ENCODE measurements at places on chromosomes 3 and 15.

GRCh38 chr3:55183201-55183600 is 255.3 kb upstream of the LRTM1 start:
- no peak for DNase-seq

DNA sequence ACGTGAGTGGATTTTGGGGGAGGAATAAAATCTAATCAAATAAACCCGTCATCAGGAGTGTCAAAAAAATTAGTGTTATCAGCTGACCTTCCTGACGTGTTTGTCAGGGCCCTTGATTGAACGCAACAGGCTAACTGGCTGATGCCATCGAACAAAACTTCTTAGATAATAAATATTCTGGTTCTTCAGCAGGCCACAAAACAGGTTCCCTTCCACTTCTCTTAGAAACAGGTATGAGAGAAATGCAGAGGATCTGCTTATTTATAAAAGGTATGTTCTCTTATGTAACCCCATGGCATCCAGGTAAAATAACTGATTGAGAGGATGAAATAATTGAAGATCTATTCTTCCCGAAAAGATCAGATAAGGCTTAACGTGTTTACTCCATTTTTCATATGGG is 7.6 kb upstream of the LRIG1 start:
- no peak for DNase-seq

- no peak for DNase-seq
Measured at GRCh38 chr3:102036017-102036416, 186.7 kb downstream of the NFKBIZ start.

- no peak for DNase-seq
Measured at GRCh38 chr3:13161771-13162535, 88.7 kb upstream of the IQSEC1 start.

DNA sequence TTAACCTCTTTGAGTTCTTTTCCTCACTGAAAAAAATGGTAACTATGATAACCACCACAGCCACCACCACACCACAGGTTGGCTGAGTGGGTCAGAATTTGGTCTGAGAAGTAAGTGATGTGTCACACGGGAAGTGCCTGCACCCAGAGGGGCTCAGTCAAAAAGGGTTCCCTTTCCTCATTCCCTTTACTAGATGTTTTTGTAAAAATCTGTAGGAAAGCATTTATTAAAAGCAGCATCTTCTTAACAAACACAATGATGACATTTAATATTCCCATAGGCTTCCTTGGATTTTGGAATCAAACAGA is 23.2 kb downstream of the CFAP92 start:
- no peak for DNase-seq

GRCh38 chr3:115697263-115698053 is 74.1 kb downstream of the GAP43 start:
- no peak for DNase-seq

DNA sequence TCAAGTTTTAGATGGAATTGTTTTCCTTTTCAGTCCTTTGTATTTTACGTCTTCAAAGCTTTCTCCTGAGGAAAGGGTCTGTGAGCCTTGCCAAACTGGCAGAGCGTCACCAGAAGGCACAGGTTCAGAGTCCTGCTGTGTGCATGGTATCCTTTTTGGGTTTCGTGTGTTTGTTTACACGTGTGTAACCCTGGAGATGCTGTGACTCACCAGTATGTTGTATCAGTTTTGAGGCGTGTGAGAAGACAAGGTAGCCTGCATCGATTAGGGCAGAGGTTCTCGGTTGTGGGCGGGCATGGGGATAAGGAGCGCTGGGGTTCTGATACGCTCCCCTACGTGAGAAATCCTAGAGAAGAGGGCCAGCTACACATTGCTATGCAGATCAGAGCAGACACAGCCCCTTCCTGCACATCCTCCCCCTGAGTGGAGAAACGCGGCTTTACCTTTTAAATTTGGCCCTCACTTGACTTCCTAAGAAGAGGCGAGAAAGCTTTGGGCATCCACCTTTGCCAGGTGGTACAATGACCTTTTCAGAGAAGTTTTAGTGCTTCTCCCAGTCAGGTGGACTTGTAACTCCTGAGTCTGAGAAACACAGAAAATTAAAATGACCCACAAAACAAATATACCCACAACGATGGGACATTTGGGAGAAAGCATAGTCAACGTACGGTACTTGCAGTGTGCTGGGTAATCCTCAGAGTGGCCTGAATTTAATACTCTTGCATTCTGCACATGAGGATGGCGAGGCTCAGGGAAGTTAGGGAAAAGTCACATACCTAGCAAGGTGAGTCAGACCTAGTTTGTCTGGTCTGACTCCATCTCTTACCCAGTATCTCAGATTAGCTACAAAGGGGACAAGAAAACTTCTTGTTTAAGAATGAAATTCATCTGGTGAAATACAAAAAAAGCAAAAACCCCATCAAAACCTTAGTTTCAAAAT is 38.1 kb downstream of the TRAK1 start:
- peak; percentile 92 for DNase-seq

GRCh38 chr3:10715886-10716285 is 100.1 kb upstream of the SLC6A11 start:
- DNase-seq: no peak

DNA sequence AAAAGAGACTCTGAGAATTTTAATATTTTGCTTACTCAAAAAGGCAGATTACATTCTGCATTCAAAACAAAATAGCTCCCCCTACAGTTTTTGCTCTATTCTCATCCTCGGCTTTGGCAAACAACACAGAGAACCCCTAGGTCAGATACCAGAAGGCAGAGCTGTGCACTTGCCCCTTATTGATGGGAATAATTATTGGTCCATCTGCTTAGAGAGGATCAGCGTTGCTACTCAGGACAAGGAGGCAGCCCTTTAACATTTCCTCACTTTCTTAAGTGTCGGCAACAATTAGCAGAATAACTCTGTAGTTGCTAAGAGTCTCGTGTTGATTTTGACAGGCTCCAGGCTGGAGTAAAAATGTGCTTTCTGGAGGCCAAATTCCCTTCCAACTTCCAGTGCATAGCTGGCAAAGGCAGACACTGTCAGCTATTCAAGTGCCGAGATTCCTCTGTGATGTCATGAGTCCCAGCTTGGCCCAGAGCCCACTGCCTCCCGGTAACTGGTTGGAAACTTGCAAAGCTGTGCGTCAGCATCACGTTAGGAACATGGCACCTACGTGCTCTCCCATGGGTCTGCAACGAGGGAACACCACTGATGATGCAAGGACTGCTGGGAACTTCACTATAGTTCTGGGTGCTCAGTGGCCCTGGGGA is 482.7 kb upstream of the ADAMTS9 start:
- peak; percentile 46 for DNase-seq

GRCh38 chr3:16146015-16146730 is 28.3 kb upstream of the GALNT15 start:
- DNase-seq: no peak

DNA sequence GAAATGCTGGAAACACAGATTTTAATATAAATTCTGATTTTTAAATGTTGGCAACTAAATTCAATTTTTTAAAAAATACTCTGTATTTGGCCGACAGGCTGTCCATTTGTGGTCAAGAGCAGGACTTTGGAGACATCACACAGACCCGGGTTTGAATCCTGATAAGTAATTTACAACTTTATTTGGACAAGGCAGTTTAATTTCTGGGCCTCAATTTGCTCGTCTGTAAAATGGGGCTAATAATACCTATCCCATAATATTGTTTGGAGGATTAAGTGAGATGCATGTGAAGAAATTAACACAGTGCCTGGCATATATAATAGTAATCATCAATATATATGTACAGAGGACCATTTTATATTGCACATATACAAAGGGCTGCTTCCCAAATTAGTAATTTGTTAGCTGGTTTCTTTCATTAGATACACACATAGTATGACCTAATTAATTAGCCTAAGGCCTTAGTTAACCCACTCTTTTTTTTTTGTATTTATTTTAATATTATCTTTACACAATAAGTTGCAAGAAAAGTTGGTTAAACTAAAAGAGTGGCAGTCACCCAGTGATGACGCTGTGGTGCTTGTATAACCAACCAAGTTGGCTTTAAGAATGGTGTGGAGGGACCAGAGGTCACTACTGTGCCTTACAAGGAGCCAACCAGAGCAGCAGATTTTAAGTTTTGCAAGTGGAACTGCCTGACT is 665 bp downstream of the PIGB start:
- DNase-seq: peak; percentile 49

DNA sequence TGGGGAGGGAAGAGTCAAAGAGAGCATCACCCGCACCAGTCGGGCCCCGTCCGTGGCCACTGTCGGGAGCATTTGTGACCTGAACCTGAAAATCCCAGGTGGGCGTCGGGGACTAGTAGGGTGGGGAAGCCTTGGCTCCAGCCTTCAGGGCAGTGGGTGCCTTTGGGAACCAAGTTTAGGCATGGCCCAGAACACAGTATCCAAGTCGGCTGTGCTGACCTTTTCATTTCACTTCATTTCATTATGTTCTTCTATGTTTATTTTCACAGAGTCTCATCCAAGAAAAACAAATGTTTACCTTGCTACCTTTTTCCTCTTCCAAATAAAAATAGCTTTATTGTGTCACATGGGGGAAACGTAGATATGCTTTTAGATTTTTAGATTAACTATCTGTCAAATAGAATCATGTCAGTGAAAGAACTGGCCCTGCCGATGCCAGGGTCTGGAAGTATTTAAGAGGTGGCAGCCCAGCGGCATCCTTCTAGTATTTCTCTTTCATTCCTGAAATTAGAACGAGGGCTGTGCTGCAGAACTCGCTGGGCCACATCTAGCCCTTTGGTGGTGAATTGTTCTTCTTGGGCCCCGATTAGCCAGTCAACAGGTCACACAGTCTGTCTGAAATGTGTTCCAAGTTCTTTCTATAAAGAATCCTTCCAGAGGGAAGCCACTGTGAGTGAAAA is 60.5 kb downstream of the DNASE1L3 start:
- DNase-seq: no peak

DNA sequence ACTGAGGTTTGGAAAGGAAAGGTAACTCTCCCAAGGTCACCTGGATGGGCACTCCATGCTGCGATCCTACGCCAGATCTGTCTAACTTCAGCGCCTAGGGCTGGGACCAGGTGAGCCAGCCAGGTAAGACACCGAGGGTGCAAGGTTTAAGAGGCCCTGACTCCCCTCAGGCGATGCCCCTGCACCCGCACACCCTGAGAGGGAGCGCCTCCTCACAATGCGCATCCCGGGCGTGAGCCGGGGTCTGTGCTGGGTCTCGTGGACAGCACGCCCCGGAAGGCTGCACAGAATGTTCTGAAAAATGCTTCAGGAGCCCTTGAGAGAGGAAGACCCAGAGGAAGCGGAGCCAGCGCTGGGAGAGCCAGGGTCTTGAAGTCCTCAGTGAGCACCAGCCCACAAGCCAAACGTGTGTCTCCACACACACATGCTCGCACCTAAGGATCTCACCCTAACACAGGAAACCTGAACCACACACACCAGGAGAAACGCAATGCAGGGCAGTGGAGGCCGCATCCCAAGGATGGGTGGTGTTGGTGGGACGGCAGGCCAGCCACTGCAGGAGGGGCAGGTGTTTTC is 142.0 kb downstream of the ADAMTS17 start:
- no peak for DNase-seq

DNA sequence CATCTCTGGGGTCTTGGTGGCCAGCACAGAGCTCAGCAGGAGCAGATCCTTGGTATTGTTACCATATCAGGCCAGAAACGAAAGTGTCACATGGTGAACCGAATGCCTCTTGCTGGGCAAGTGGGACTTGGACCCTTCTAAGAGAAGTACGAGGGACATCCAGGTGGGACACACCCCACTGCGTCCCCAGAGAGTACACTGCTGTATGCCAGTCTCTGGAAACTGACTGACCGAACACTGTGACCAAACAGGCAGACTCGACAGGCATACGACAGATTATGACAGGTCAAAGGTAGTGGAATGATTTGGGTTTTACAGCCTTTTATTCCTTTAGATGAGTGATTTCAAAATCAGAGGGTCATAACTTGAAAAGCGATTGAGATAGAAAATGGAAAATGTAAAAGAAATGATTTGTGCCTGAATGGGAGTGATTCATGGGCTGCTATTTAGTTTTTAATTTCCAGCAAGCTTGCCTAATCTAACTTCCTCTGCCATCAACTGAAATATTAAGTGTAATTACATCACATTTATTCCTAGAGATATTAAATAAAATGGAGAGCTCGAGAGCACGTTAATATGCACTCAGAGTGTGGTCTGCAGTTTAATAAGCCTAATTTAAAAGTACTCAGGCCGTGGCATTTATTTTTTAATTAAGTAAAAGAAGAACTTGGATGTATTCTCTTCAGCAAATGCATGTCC is 63.4 kb upstream of the CTXND1 start:
- peak; percentile 53 for DNase-seq

DNA sequence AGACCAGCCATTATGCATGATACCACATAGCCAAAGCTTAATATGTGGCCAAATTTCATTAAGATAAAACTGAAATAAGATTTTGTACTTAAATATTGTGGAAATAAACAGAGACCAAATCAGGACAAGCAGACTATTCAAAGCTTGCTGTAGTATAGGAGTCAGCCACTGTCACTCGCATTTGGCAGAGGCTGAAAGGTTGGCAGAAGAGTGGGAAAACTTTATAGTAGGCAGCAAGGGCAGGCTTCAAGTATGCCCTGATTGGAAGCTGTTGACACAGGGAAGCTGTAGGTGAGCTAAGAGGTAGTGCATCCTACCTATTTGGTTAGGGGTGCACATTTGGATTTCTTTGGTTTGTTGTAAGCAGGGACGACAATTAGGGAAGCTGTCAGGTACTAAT is 202.5 kb upstream of the PDZRN3 start:
- no peak for DNase-seq

DNA sequence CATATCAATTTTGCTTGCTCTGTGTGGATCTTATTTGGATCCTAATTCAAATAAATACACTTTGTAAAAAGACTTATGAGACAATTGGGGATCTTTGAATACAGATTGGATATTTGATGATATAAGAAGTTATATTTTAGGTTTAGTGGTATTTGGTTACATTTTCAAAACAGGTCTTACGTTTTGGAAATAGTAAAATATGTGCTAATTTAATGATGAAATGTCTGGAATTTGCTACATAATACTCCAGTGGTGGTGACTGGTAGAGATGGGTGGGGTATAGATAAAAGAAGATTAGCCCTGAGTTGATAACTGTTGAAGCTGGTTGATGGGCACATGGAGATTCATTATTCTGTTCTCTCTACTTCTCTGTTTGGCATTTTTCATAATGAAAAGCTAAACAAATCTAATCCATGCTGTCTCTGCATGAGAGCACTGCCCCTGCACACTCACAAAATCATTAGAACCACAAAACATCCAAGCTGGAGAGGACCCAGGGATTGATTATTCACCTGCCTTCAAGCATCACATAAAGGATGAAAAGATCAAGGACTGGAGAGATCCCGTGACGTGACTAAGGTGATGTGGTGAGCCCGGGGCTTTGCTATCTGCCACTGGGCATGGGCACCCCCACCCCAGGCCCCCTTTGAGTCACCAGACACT is 58.9 kb downstream of the TLE3 start:
- DNase-seq: no peak

- no peak for DNase-seq
Measured at GRCh38 chr15:48795901-48796300, 15.0 kb downstream of the CEP152 start.

Data from small intestine (tissue), 16 donors.